ENCODE measurements at places on chromosomes 16 and 17. TPM values are rescaled to one million over a fixed set of nuclear protein-coding genes. Genes with fewer than 3 reads are reported as not detected.

- no peak for DNase-seq
Observed at GRCh38 chr17:75530837-75531720, 5.6 kb downstream of the LLGL2 start.

DNA sequence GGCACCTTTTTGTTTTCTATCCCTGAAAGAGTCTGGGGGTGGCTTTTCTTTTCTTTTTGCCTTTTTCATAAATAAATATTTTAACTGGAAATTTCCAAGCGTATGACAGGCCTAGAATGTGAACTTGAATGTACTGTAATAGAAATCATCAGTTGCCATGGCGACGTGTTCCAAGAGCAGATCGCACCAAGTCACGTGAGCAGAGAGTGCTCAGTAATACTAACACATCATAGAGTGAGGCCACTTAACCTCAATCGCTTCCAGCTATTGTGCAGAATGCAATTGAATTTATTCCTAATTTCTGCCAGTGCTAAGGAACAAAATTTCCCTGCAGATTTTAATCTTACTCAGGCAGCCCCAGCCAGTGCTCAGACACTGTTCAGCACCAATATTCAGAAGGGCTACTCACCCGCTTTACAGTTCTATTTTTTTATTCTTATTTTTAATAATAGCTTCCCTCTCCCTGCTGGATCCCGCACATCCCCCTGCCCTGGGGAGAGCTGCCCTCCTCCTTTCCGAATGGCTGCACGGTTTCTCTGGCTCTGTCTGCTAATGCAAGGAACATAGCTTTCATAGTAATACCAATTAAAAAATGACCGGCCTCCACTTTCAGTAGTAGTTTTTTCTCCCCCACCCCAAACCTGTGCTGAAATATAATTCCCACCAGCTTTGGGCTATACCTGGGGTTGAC, 26.2 kb upstream of the PMFBP1 start:
- no peak for DNase-seq

DNA sequence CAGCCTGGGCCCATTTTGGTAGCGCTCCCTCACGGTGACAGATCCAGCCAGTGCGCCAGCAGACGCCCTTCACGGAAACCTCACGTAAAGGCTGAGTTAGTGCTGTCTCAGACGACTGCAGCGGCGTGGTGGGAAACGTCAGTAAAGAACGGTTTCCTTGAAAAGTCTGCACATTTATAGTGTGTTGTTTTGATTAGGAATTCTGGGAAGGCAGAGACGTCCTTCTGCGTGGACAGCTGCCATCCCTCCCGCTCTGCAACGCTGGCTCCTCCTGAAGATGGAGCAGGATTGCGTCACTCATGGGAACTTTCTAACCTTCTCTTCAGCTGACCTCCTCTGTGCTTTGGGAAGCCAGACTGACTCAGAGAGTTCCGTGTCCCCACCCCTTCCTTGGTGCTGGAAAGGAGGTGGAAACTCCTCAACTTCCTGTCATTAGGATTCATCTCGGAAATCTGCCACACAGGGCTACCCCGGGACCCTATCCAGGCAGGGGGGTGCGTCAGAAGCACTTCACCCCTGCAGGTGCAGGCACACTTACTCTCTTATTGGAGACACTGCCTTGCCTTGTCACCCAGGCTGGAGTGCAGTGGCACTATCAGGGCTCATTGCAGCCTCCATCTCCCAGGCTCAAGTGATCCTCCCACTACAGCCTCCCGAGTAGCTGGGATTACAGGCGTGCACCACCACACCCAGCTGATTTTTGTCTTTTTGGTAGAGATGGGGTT, 24.3 kb upstream of the CRISPLD2 start:
- DNase-seq, result peak; percentile 83

DNA sequence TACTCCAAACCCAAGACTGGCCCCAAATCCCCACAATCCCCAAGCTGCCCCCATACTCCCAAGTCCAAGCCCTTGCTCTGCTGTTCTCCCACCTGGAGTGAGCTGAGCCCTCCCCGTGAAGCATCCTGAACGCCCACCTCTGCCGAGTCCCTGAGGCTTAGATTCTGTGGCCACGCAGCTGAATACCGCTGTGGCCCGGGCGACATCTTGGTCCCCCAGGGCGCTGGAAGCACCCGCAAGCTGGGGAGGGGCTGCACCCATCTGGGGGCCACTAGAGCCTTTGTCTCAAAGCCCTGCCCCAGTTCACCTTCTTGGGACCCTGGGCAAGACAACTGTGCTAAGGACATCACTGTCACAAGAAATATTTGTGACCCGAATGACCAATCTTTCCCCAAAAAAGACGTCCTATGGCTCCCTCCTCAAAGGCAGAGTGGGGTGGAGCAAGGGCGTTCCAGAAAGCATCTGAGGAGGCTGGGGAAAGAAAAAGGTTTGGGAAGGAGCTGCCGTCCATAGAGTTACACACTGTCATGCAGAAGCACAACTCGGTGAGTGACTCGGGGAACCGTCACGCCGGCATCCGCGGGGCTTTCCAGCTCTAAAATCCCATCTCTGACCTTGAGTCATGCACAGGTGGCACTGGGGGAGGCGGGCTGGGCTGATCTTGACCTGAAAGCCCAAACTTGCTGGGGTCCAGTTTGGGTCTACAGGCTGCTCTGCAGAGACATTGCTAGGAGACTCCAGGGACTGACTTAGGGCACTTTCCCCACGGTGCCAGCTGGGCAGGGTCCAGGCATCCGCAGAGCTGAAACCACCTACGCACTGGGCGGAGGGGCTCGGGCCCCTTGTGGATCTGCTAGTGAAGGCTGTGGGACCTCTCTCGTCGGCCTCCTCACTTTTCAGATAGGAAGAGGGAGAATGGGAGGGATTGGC, 6.6 kb downstream of the PTX4 start:
- no peak for DNase-seq

DNA sequence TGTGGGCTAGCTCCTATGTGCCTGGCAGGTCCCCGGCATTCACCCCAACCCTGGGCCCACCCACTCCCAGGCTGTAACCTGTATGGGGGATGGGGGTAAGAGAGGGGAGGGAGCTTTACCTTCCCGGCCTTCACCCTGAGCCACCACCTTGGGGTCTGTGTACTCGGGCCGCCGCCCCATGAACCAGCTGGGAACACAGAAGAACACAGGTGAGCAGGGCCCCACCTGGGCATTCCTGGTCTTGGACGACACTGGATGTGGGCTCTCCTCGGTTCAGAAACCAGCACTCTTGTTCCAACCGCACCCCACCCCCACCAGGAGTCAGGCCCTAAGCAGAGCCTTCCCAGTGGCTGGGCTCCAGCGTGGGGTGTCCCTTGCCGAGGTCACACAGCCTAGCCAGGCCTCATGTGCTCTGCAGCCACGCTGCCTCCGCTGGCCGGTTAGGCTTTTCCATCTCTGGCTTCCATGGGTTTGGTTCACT, 18.8 kb downstream of the B9D1 start:
- DNase-seq, result no peak

GRCh38 chr16:35177851-35178250, 1718.4 kb downstream of the TP53TG3F start:
- DNase-seq, result no peak

- DNase-seq, result no peak
Observed at GRCh38 chr16:31367853-31368252, 12.9 kb downstream of the ITGAX start.

DNA sequence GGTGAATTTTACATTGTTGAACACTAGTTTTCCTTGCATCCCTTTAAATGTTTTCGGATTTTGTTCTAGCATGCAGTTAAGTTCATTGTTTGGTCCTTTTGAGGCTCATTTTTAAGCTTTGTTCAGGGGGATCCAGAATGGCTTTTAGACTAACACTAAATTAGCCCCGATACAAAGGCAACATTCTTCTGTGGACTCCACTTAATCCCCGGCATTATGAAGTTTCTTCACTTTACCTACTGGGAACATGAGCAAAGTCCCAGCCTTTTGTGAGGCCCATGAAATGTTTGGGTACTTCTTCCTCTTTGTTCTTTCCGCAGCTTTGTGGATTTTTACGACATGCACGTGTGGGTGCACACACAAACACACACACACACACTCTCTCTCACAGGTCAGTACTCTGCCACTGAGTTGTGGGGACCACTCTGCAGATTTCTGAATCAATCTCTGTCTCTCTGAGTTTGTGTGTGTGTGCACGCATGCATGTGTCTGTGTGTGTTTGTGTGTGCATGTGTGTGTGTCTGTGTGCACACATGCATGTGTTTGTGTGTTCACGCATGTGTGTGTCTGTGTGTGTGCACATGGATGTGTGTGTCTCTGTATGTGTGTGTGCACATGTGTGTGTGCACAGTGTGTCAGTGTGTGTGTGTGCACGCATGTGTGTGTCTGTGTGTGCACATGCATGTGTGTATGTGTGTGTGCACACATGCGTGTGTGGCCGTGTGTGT, 240.4 kb upstream of the TNRC6C start:
- DNase-seq, result no peak

TMEM220 gene
- 6.3 TPM for total RNA-seq

ENPP7 gene
- not detected for total RNA-seq

CALCOCO2 gene
- 330 TPM for total RNA-seq

TBC1D3C gene
- not detected for total RNA-seq

MYH2 gene
- total RNA-seq, result 0.10 TPM

NATD1 gene
- total RNA-seq, result 22.1 TPM

Data from left ventricle myocardium superior (tissue), 1 donor.